H4 (cell line): ENCODE measurements at places on chromosomes 1 and 21.

DNA sequence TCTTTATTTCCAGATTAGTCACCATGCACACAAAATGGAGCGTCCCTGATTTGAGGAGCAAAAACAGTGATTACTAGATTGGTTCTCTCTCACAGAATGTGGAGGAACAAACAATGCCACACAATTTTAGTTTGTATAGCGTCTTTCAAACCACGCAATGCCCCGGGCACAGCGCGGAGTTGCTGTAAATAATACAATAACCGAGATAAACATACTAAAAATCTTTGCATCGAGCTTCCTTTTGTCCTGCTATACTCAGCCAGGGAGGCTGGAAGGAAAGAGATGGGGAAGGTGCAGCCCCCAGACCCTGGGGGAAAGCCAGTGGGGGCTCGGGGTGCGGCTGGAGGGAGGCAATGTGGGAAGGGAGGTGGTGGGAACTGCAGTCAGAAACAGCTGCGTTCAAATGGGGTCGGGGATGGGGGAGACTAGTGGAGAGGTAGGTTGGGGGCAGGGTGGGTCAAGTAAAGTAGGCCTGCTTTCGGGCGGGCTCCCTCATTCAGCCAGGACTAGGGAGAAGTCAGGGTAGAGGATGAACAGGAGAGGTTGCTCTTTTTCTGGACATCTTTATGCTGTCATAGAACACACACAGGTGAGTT is 366.3 kb downstream of the RPS6KC1 start:
- no peak for DNase-seq

- no peak for DNase-seq
Measured at GRCh38 chr1:51750729-51751128, 127.8 kb downstream of the NRDC start.

DNA sequence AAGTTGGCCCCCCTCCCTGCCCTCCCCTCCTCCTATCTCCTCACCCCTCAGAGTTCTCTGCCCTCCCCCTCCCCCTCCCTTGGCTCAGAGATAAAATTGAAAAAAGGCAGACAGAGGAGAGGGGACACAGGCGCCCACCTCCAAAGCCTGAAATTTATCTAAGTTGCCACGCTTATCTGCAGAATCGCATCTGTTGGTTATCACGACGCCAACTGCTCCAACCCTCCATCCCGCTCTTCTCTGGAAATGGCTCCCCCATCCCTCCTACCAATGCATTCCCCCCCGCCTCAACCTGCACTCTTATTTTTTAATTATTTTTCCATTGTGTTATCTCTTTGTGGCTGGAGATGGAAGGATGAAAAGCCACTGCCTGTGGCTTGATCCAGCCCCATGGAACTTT is 90.3 kb downstream of the TAS1R2 start:
- DNase-seq, result no peak

DNA sequence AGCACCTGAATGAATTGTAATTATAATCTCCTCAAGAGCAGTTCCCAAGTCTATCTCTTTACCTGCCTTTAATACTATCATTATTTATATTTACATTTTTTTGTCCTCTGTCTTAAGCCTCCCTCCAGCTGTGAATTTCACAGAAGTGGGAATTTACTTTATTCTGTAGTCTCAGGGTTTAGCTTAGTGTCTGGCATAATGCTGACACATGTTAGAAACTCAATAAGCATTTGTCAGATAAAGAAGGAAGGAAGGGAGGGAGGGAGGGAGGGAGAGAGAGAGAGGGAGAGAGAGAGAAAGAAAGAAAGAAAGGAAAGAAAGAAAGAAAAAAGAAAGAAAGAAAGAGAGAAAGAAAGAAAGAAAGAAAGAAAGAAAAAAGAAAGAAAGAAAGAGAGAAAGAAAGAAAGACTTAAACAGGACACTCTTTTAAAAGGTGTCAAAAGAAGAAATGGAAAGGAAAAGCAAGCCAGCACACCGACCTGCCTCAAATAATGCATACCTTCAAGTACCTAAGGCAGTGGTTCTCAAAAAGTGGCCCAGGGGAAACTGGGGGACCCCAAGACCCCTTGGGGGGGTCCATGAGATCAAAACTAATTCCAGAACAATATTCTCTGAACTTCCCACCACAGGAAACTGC is 1.8 kb upstream of the PGLYRP4 start:
- DNase-seq, result no peak

DNA sequence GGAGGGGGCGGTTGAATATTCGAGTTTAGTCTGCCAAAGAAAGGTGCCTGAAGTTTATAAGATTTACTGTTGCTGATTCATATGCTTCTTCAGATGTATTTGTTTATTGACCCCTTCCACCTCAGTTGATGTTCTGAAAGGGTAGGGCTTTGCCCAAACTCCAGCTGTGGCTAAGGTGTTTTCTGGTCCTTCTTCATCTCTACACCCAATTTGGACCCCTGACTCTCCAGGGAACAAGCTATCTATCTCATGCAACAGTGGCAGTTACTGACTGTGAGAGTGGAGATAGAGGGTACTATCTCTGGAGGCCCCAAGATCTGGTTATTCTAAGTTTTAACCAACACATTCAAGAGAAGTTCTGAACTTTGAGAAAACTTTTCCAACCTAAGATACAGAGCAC is 12.6 kb upstream of the ALG14 start:
- DNase-seq, result no peak

DNA sequence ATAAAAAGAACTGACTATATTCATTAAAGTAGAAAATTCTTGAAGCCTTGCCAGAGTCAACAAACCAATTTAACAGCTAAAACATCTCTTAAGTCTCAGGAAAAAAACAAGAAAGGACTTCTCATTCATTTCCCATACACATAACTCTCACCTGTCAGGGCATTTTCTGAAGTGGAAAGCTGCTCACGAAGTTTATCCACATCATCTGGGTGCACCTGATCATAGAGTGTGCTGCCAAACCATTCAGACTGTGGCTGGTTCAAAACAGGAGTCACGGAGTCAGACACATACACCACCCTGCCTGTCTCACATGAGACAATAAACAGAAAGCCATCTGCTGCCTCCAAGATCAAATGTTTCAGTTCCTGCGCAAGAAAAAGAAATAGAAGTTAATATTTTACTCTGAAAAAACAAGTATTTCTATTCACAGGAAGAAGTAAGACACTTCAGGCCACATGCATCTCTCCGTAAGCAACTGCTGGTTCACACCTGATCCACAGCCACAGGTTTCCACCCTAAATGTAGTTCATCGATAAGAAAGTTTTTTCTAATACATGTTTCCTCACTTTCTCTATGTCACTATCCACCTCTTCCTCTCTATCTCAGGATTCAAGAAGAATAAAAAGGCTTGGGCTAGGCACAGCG is 28.2 kb upstream of the CTSK start:
- no peak for DNase-seq

DNA sequence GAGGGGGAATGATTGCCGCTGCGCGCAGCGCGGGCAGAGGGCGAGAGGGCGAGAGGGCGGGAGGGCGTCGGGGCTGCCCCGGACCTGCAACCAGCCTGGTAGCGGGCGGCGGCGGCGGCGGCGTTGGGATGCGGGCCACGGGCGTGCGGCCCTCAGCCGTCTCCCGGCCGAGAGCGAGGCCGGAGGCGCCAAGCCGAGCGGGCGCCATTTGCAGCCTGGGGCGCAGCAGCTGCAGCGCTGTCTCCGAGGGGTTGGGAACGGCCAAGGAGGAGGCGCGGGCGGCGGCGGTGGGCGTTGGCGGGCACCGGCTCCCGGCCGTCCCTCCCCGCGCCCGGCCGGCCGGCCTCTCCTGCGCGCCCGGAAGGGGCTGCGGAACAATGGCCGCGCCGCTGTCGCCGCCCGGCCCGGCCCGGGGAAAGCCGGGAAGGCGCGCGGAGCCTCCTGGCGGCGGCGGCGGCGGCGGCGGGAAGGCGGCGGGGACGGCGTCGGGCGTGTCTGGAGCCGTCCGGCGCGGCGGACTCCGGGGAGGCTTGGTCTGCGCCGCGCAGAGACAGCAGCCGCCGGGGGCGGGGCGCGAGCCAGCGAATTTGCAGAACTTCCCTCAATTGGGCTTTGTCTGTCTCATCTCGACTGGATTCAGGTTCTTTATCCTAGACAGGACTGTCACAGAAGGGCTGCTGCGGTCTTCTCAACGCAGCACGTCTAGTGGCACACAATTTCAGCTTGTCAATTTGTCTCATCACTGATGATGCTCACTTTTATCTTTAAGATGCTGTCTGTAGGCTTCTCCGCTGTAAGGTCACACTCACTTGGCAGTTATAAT is 35.7 kb downstream of the ZBTB8B start:
- peak; percentile 28 for DNase-seq

GRCh38 chr1:2204415-2205190 is 10.0 kb upstream of the FAAP20 start:
- no peak for DNase-seq

GRCh38 chr1:203504400-203505250 is 10.7 kb downstream of the OPTC start:
- DNase-seq, result peak; percentile 72

DNA sequence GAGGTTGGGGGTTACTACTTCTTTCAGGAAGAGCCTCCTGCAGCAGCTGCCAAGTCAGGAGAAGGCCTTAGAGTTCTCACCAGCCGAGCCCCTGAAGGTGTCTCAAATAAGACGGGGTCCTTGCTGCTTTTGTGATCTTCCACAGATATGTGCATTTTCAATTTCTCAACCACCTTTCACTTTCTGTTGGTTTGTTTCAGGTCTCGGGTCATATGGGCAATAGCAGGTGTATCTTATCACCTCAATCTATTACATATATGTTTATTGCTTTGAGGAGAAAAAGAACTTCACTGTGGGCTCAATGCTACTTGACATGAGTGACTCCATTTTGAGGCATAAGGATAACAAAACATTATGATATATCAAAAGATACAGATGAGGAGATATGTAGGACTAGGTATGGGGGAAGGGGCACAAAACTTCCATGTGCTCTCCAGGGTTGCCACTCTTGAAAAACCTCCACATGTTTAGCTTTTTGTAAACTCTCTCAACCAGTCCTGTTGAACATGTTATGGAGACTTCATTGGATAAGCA is 1171.4 kb upstream of the ADGRL2 start:
- DNase-seq, result no peak

DNA sequence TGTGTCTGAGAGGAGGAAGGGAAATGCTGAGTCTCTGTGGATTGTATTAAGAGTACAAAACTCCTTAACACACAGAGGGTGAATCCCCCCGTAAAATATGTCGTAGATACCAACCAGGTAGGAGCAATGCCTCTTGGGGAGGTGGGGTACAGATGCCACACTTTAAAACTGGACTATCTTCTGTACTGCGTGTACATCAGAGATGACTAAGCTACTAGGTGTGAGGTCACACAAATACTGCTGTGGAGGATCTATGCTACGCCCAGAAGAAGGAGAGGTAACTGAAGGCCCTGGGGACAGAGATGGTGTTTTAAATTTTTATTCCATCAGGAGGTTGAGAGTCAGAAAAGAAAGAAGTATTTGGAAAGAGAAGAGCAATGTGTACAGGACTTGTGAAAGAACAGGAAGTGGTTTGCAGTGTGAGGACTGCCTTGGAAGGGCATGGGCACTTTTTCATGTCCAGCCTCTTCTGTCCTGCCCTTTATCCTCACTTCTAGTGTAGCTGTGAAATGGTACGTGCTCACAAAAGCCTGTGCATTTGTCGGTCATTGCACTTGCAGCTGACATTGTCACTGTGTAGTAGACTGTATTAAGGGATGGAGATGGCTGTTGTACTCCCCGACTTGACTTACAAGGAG is 287.8 kb upstream of the CHRM3 start:
- peak; percentile 10 for DNase-seq
